ENCODE measurements at places on chromosomes 11 and 22.

GRCh38 chr11:117855912-117856651, 20.4 kb downstream of the FXYD6 start:
- no peak for DNase-seq

DNA sequence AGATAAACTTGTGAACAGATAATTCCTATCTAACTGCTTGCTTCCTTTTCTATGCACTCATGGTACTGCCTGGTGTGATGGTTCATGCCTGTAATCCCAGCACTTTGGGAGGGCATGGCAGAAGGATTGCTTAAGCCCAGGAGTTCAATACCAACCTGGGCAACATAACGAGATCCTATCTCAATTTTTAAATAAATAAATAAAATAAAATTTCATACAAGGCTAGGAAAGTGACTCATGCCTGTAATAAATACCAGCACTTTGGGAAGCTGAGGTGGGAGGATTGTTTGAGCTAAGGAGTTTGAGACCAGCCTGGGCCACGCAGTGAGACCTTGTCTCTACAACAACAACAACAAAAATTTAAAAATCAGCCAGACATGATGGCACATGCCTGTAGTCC, 166.6 kb downstream of the COMMD9 start:
- peak; percentile 28 for DNase-seq

GRCh38 chr22:27711756-27712155, 89.8 kb downstream of the MN1 start:
- DNase-seq: no peak

GRCh38 chr22:48490500-48491411, 1336.9 kb downstream of the BRD1 start:
- DNase-seq: no peak

- DNase-seq: no peak
Measured at GRCh38 chr11:27660171-27660570, 40.1 kb downstream of the BDNF start.

- DNase-seq: peak; percentile 100
Measured at GRCh38 chr11:9759519-9760192, 95.8 kb downstream of the SWAP70 start.

GRCh38 chr22:46956498-46957215, 194.2 kb downstream of the TBC1D22A start:
- DNase-seq: no peak

- no peak for DNase-seq
Measured at GRCh38 chr22:47457021-47457420, 694.6 kb downstream of the TBC1D22A start.

- DNase-seq: no peak
Measured at GRCh38 chr11:117482881-117483280, 155.2 kb downstream of the CEP164 start.

GRCh38 chr22:30000566-30000965, 79.7 kb upstream of the HORMAD2 start:
- DNase-seq: peak; percentile 31

DNA sequence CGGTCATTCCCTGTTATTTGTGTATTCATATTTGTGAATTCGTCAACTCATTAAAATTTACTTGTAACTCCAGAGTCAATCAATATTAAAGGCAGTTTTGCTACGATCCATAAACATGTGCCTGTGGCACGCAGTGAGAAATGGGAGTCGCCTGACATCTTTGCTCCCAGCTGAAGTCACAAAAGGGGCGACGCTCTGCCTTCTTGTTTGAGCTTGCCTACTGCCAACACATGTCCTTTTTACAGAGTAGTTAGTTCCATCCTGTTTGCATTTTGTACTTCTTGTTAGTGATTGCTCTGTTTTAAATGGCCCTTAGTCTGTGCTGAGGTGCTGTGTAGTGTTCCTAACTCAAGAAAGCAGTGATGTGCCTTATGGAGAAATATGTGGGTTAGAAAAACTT, 305.3 kb downstream of the ETS1 start:
- no peak for DNase-seq

DNA sequence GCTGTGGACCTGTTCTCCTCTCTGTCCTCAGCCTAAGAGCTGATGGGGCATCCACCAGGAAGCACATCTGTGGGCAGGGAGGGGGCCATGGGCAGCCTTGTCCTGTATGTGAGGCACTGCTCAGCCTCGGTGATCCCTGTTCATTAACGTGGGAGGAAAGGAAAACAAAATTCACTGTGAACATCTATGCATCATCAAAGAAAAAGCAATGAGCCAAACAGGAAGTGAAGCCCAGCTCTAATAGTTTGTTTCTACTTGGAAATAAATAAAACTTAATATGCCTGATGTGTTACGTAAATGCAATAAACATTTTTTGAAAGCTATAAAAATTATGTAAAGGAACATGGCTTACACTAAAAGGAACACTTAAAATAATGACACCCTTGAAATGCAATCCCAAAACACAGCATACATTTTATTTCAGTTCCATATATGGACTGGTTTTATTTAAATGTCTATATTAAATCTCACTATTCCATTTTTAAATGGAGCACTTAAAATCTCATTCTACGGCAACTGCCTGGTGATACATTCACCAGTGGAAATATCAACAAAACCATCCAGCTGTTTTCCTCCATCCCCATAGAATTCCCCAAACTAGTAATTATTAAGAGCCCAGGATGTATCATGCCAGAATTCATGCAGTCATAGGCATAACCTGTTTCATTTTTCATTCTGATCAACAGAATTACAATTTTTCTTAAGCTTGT, 78.3 kb downstream of the ZNF280B start:
- no peak for DNase-seq

- DNase-seq: peak; percentile 50
Measured at GRCh38 chr11:105226091-105226490, 86.5 kb upstream of the CARD18 start.

DNA sequence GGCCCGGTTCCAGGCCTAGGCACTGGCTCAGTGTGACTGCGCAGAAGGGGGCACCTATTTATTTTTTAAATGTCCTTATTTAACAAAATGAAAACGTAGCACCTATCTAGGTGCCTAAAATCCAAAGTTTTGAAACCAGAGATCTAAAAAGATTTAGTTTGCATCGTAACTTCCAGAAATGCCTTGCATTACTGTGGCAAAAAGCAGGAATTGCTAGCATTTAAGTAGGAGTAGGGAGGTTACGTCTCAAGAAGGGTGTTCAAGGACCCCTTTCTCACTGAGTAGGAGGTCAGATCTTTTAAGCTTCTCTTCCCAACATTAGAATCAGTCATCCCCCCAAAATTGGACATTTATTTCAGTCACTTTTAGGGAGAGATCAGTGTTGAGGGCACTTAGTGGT, 7.7 kb upstream of the PLET1 start:
- peak; percentile 15 for DNase-seq

DNA sequence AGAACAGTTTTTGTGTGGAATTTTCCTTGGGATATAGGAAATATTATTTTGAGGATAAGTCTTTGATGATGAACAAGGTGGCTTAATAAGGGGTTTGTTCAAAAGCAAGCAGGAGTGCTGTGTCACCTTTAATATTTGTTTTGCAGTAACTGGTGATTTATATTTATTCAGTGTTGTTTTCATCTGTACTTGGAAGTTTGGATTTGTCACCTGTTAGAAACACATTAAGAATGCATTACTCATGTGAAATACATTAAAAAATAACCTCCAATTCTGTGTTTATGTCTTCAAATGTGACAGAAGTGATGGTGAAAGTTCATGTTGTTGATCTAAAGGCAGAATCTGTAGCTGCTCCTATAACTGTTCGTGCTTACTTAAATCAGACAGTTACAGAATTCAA, 70.5 kb downstream of the DKK3 start:
- peak; percentile 22 for DNase-seq

DNA sequence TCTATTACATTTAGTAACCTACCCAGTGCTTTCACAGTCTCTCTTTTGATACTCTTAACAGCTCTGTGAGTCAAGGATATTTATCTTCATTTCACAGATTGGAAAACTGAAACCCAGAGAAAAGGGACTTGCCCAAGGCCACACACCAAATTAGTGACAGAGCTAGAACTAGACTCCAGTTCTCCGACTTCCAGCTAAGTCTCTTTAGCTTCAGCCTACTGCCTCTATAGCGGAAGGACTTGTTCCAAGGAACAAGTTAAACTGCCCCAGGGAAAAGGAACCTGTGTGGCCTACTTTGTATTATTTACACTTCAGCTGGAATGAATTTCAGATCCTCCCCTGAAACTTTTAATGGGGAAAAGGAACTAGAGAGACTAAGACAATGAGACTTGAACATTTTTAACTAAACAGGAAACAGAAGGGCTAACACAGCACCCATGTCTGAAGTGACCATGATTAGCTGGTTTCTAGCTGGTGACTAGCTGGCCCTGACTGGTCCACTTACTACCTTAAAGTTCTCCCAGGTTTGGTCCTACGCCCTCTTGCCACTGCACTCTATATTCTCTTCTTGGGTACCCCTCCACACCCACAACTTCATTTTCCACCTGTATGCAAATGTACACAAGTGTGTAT, 1.3 kb downstream of the LRRC51 start:
- no peak for DNase-seq

DNA sequence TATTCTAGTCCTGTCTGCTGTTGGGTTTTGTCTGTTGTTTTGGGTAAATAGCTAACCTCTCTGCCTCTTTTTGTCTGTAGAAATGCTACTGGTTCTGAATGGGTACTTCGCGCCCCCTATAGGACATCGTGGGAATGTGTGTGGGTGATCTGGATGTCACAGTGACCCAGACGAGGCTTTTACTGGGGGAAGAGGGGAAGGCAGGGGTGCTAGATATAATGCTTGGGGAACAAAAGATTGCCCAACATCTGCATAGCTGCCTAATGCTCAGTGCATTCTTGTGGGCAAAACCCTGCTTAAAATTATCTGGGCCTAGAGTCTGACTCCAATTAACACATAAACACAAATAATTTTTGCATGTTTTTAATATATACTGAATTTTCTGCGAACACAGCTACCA, 57.7 kb downstream of the BMAL1 start:
- peak; percentile 76 for DNase-seq

DNA sequence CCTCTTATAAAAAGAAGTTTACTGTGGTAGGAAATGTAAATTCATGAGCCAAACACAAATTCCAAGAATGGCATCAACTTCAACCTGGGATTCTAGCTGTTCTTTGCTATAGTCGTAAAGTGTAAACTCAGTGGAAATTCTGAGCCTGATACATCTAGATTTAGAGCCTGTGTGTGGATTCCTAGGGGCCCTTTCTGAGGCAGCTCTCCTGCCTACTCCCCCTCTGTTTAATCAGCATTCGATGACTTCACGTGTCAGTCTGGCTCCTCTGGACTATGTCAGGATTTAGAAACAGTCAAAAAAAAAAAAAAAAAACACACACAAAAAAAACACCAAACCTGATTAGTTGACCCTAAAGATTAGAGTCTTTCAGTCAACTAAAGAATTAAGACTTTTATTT, 93.1 kb upstream of the SC5D start:
- DNase-seq: no peak

DNA sequence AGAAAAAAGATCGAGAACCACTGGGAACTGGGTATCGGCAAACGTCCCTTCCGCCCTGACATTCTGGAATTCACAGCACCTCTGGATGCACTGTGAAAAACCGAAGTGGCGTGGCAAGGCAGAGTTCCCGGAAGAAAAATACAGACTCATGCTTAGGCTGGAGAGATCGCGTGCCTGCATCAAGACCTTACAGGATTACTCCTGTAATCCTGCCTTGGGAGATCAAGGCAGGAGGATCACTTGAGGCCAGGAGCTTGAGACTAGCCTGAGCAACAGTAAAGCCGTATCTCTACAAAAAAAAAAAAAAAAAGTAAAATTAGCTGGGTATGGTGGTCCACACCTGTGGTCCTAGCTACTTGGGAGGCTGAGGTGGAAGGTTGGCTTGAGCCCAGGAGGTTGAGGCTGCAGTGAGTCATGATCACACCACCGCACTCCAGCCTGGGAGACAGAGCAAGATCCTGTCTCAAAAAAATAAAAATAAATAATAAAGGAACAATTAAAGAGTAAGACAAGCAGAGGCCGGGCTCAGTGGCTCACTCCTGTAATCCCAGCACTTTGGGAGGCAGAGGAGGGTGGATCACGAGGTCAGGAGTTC, 19.9 kb upstream of the TEF start:
- peak; percentile 41 for DNase-seq

DNA sequence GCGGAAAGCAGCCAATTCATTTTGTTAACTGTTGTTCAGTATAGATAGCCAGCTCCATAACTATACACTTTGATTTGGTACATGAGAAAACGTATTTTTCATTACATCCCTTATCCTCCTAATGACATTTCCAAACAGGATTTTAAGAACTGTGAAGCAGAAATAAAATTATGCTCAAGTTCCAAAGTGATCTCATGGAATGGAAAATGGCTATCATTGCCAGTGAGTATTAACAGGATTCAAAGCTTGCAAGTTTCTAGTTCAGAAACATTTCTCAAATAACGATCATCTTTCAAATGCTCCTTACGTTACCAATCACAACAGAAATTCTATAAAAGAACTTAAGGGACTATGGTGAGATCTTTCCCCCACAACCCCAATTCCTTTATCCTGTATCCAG, 53.7 kb downstream of the CADM1 start:
- DNase-seq: no peak

- peak; percentile 44 for DNase-seq
Measured at GRCh38 chr11:110479108-110480101, 49.7 kb downstream of the FDX1 start.

DNA sequence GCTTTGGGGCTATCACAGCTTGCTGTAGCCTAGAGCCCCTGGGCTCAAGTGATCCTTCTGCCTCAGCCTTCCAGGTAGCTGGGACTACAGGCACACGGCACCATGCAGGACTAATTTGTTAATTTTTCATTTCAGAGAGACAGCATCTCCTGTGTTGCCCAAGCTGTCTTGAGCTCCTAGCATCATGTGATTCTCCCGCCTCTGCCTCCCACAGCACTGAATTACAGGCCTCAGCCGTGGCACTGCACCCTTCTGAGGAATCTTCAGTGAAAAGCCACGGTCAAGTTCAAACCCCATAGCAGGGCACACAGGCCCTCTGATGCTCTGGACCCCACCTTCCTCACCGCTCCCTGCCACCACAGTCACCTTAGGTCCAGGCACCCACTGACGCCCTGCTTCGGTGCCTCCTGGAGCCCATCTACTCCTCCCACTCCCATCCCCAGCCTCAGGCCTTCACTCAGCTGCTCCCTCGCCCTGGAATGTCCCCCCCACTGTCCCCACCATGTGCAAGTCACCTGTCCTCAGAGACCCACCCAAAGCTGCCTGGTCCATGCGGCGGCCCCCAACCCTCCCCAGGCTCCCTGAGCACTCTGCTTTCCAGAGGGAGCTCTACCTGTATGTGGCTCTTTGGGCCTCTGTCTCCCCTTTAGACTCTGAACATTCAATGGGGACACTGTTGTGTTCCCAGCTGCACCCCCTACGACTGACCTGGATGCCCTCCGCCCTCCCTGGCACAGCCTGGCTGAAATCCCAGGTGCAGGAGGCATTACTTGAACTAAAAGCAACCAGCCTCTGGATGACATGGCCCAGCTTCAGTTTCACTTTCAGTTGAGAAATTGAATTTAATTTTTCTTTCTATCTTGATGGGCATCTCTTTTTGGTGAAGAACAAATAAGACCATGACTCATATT, 1.6 kb downstream of the APOL2 start:
- DNase-seq: no peak

DNA sequence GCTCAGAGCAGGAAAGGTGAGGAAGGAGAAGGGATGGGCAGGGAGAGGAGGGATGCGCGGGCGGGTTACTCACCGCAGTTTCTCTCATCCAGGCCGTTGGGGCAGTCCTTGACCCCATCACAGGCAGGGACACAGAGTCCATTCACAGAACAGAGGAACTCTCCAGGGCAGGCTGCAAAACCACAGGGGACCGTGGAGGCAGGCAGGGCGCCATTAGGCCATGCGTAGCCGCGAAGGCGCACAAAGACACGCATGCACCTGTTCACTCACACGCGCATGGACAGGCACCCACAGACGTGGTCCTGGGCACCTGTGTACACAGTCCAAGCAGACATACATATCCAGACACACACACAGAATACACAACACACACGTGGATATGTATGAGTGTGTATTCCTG, 23.0 kb downstream of the KCTD17 start:
- no peak for DNase-seq
